CD4-positive, alpha-beta memory T cell (primary cell): ENCODE measurements at places on chromosomes 6 and 20. TPM values are rescaled to one million over a fixed set of nuclear protein-coding genes. Genes with fewer than 3 reads are reported as not detected.

DNA sequence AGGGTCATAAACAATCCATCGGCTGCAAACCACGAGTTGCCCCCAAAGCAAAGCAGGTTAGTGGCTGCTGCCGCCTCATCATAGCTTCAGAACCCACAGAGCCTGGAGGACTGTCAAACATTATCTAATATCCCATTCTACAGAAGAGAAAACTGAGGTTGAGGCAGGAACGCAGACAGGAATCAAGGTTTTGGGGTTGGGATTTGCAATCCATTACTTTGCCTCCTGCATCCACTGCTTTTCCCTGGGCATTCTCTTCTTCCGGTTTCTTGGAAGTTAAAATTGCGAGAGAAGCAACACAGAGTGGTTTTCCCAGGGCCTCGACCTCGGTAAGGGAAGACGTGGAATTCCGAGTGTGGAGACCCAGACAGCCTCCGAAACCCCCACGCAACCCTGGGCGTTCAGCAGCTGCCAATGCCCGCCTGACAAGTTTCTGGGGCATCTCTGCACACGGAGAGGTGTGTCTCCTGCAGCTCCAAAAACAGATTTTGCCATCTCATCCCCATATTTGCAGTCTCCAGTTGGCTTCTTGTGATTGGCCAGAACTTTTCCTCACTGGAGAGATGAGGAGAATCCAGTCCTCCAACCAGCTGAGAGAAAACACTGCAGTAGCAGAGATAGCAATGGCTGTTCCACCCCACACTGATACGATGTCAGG lies 45.5 kb upstream of the SNAP25 start:
- no peaks in the 10 kb centered on the region for H3K36me3 ChIP-seq
- no peak overlapping the region for H3K27ac ChIP-seq
- DNase-seq, result no peak
- H3K27me3 ChIP-seq, result peaks cover 10% of the 10 kb centered on the region
- no peaks in the 10 kb centered on the region for H3K4me1 ChIP-seq
- H3K4me3 ChIP-seq, result no peak overlapping the region

GRCh38 chr6:16206595-16207037 lies 31.8 kb upstream of the GMPR start:
- no peaks in the 10 kb centered on the region for H3K27me3 ChIP-seq
- no peaks in the 10 kb centered on the region for H3K4me1 ChIP-seq
- H3K27ac ChIP-seq, result no peak overlapping the region

- DNase-seq, result no peak
- no peaks in the 10 kb centered on the region for H3K36me3 ChIP-seq
- no peak overlapping the region for H3K27ac ChIP-seq
- no peak overlapping the region for H3K4me3 ChIP-seq
These were observed 116.5 kb downstream of the SOBP start for GRCh38 chr6:107606407-107606806.

GRCh38 chr20:50562262-50562701 lies 52.1 kb downstream of the PTPN1 start:
- peaks cover 48% of the 10 kb centered on the region for H3K36me3 ChIP-seq
- H3K27ac ChIP-seq, result no peak overlapping the region
- no peaks in the 10 kb centered on the region for H3K27me3 ChIP-seq
- no peak overlapping the region for H3K4me3 ChIP-seq
- peaks cover 50% of the 10 kb centered on the region for H3K4me1 ChIP-seq

DNA sequence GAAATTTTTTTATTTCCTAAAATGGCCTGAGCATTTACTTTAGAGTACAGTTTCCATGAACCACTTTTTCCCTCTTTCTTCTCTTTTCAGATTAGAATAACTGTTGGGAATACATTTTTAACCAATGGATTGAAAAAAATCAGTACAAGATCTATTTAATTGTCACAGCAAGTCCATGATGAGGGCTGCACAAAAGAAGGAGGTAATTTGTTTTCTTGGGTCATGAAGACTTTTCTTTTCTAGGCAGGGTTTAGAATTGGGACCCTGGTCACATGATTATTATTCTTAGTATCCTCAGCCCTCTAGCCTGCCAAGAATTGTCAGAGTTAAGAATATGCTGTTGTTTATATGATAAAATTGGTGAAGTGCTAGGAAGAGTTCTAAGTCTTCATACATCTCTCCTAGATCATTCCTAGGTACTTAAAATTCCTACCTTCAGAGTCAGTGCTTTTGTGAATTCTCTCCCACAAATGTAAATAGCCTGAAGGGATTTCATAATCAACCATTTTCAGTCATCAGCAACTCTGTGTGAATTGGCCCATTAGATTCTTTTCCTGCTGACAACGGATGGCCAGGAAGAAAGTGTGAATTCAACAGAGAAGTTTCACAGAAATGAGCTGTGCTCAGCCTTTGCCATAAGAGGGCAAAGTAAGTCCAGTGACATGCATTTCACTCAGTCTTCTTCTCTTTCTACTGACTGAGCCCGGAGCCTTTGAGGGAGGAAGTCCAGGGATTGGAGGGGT lies 32.4 kb upstream of the TPBG start:
- no peaks in the 10 kb centered on the region for H3K36me3 ChIP-seq
- no peak for DNase-seq
- H3K27me3 ChIP-seq, result no peaks in the 10 kb centered on the region
- no peak overlapping the region for H3K27ac ChIP-seq
- H3K4me1 ChIP-seq, result no peaks in the 10 kb centered on the region
- no peak overlapping the region for H3K4me3 ChIP-seq

DNA sequence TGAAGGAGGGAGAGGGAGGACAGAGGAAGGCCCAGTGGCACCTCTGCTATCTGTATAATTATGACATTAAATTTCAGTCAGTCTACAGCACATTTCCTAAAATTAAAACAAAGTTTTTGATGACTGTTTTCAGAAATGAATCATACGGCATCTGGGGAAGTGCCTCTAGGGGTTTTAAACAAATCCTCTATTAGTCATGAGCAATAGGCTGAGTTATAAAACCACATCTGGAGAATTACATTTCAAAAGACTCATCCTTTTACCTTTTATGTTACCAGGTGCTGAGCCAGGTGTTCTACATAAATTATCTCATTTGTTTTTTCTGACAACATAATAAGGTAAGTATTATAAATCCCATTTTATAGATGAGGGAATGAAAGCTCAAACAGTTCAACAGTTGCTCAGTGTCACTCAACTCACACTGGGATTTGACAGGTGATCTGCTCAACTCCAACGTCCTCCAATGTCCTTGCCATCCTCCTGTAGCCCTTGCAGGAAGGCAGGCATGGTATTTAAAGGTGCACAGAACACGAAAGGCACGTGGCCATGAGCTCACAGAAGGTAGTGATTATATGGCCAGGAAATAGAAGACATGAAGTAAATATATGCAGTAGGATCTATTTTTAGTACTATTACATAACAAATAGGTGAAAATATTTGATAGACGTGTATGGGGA lies 184.2 kb upstream of the MAN1A1 start:
- H3K4me1 ChIP-seq, result no peaks in the 10 kb centered on the region
- H3K27me3 ChIP-seq, result no peaks in the 10 kb centered on the region
- no peak overlapping the region for H3K4me3 ChIP-seq
- H3K36me3 ChIP-seq, result no peaks in the 10 kb centered on the region

GRCh38 chr6:42901538-42901957 lies 14.3 kb upstream of the PTCRA start:
- peak; percentile 71 for DNase-seq
- H3K4me3 ChIP-seq, result no peak overlapping the region
- H3K27ac ChIP-seq, result no peak overlapping the region
- no peaks in the 10 kb centered on the region for H3K36me3 ChIP-seq
- H3K27me3 ChIP-seq, result no peaks in the 10 kb centered on the region
- peaks cover 8% of the 10 kb centered on the region for H3K4me1 ChIP-seq

DNA sequence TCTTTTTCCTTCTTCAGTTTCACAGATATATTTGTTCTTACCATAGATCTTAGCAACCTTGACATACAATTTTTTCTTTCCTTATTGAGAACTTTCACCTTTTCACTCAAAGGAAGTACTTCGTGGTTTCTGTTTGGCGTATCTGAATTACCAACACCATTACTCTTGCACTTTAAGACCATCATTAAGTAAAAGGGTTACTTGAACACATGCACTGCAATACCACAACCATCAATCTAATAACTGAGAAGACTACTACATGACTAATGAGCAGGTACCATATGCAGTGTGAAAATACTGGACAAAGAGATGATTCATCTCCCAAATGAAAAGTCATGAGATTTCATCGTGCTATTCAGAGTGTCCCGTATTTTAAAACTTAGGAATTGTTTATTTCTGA lies 21.7 kb upstream of the SENP6 start:
- H3K36me3 ChIP-seq, result no peaks in the 10 kb centered on the region
- H3K4me3 ChIP-seq, result peak overlapping the region; percentile 7
- DNase-seq, result no peak

DNA sequence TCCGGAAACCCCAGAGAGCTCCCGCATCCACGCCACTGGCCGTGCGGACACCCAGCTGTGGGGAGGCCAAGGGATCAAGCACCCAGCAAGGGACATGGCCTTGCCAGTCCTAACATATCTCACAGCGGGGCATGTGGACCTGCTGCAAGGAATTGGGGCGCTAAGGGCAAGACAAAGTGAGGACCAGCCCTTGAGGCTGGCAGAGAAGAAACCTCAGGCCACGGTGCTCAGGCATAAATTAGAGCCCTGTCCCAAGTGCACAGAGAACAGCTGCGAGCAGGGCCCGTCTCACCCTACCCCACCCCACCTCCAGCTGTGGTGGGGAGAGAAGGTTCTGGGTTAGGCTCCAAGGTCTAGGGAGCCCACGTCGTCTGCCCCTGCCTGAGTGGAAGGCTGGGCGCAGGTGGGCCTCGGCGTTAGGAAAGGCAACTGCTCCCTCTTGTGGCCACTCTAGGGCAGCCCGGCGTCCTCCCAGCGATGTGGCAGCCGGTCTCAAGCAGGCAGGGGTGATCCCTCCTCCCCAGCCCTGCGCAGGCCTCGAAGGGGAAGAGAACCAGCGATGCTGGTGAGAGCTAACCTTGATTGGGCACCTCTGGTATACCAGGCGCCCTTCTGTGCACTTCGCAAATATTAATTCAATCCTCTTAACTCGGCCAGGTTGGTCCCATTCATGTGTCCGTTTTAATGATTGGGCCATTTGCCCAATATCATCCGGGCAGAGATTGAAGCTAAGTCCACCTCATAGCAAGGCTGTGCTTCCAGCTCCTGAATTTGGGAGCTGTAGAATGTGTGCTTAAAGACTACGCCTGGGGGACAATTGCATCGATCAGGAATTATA lies 235.8 kb downstream of the NFATC2 start:
- H3K4me1 ChIP-seq, result no peaks in the 10 kb centered on the region
- peak; percentile 55 for DNase-seq
- H3K4me3 ChIP-seq, result no peak overlapping the region
- H3K27ac ChIP-seq, result no peak overlapping the region
- no peaks in the 10 kb centered on the region for H3K36me3 ChIP-seq

DNA sequence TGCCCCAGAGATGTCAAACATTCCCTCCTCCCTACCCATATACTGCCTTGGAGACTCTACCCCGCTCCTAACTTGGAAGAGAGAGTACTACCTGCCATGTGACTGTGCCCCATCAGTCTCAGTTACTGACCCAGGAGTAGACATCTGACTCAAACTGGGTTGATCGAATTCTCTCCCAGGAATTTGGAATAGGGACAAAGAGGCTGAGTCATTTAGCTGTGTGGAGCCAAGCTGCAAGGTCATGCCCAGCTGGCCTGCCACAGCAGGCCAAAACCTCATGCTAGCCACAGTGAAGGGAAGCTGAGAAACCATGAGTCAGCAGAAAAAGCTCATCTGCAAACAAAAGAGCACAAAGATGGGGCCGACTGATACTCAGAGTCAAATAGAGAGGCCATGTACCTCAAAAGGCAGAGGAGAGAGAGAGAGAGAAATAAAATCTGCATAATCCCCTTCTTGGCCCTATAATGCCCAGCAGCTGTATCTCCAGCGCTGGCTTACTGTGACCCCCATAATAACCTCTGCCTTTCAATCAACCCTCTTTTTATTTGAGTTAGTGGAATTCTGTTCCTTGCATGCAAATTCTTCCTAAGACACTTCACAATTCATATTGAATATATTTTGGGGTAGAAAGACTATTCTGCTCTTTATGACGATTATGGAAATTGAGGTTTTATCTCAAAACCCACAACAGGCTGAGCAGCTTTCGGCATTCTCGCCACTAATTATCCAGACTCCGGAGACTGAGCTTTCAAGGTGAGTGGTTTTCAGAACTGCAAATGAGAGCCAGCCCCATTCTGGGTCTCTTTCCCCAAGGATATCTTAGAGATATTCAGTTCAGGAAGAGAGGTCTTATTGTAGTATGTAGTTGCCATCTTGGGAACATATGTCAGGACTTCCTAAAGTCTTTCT lies 21.4 kb upstream of the AKIRIN2 start:
- H3K27ac ChIP-seq, result no peak overlapping the region
- no peaks in the 10 kb centered on the region for H3K27me3 ChIP-seq
- H3K4me3 ChIP-seq, result no peak overlapping the region
- DNase-seq, result no peak
- H3K36me3 ChIP-seq, result no peaks in the 10 kb centered on the region

GRCh38 chr6:7769702-7770101 lies 43.8 kb downstream of the BMP6 start:
- H3K4me3 ChIP-seq, result no peak overlapping the region
- DNase-seq, result no peak
- peaks cover 5% of the 10 kb centered on the region for H3K27me3 ChIP-seq
- H3K4me1 ChIP-seq, result no peaks in the 10 kb centered on the region

The SCGN gene
- not detected for total RNA-seq

The NFKBIE gene
- total RNA-seq, result 12.7 TPM

The EIF6 gene
- total RNA-seq, result 44.0 TPM
